ENCODE measurements at places on chromosomes 3 and 15.

DNA sequence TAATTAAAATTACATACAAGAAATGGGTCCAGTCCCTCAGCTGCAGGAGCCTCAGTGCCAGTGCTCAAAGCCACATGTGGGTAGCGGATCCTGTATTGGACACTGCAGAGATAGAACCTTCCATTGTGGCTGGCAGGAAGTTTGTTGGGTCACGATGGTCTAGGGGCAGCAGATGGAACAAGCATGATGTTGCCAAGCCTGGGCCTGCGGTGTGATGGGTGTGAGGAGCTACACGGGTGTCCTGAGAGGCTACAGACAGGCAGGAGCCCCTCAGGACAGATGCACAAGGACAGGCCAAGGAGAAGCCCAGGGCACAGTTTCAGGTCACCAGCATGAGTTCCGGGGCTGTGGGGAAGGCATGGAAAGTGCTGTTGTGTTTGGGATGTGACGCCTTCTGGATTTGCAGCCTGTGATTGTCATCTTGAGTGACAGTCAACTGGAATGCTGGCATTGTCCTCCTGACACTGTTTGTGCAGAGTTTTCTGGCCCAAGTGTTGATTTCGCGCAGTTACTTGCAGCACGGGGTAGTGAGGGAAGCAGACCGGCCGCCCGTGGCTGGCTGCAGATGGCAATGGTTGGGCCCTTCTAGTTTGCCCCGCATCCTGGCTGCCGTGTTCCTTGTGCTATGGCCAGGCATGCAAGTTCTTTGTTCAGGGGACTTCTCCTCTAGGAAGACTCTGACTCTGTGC lies 177.1 kb downstream of the NSMCE3 start:
- no peak for DNase-seq

GRCh38 chr3:146314871-146315270 lies 64.0 kb upstream of the PLSCR4 start:
- no peak for DNase-seq

- no peak for DNase-seq
These were observed 85.1 kb downstream of the FSIP1 start for GRCh38 chr15:39697509-39697908.

DNA sequence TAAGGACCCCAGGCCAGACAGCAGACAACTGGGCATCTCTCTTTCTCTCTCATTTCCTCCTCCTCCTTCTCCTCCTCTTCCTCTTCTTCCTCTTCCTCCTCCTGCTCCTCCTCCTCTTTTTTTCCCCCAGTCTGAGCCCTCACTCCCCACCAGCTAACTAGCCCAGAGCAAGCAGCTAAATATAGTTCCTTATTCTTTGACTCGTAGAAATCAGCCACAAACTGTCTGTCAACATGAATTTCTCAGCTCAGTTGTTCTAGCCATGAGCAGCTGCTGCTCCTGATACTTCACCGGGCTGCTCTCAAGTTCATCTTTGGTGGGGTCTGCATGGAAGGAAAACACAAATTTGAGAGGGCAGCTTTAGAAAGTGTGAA lies 19.2 kb upstream of the LOXL1 start:
- no peak for DNase-seq

DNA sequence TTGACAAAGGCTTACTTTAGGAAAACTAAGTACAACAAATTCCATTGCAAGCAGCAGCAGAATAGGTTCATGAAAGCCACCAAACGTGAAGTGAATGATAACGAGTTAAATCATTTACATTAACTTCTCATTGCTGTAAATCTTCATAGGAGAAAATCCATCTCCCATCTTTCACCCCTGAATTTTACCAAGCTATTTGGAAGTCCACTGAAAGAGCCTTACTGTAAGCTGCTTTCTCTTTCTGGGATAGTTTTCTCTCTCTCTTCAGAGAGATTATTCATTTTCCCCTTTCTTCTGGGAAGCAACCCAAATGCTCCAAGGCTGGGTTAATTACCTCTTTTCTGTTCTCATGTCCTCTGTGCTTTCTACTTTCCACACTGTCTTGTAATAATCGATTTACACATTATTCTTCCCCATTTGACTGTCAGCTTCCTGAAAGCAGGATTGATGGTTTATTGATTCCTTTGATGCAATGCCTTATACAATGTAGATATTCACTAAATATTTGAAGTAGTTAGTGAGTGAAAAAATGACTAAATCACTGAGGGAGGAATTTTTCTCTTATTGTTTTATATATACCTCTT lies 914.3 kb upstream of the ARPP21 start:
- no peak for DNase-seq

DNA sequence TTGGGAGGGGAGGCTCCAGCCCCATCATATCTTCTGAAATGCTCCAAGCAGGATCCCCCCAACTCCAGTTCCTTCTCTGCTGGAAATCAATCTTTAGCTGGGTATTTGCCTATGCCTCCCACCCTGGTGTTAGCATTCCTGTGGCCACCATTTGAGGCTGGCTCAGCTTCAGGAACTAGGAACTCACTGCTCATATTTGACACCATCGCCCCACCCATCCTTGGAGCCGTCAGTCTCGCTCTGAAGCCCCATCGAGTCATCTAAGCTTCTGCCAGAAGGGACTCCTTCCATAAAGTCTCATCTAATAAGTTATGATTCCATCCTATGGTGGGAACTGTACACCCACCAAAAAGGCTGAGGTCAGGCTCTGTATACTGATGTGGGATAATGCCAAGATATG lies 26.4 kb downstream of the PRKCD start:
- no peak for DNase-seq

- no peak for DNase-seq
These were observed at the start of gene ARPP21 for GRCh38 chr3:35639254-35640186. ARPP21 (plus strand) TSS chr3:35639525; CDS start chr3:35681752, 42,227 bp downstream.

GRCh38 chr15:39741258-39741657 lies 41.4 kb downstream of the FSIP1 start:
- DNase-seq = no peak

DNA sequence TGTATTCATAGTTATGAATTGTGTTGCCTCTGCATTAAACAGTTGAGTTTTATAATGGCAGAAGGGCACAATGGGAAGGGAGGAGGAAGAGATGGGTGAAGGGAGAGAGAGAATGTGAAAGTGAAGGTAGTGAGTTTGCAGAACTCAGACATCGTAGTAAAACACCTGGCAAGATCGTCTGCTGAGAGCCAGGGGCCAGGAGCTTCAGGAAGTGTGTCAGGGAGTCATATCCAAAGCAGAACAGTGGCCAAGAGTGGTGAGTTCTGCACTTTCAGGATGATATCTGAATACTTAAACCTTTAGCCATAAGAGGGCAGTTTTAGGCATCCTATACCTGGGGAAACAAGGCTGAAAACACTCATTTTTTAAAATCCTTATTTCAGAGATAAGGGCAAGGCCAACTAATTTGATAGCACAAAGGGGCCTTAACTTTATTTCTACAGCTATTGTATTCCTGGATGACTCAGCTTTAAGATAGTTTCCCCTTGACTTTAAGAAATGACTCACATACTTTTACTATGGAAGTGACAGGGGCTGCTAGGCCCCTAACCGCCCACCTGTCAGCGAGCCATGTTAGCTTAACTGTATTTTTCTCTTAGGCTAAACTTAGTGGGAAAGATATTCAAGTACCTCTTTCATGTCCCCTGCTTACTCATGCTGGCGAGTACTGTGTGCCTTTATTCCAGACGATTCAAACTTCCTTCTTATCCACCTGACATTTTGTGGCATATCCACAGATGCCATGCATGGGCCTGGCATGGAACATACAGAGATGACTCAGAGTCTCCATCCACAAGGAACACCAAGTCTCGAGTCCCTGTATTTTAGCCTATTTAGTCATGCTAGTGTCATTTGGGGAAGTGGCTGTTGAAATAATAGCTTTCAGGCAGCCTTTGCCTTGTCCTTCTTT lies 53.9 kb downstream of the RLBP1 start:
- DNase-seq = peak; percentile 66

- no peak for DNase-seq
These were observed 64.9 kb downstream of the ATP10A start for GRCh38 chr15:25797936-25798901.

DNA sequence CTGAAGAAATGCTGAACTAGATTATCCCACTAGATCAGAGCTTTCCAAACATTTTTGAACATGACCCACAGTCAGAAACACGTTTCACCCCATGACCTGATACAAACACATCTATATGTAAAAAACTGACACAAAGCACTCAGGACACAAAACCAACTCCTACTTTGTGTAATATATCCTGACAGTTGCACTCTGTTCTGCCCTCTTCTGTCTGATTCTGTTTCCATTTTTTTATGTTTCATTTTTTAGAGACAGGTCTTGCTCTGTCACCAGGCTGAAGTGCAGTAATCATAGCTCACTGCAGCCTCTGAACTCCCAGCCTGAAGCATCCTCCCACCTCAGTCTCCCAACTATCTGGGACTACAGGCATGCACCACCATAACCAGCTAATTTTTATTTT lies 15.8 kb upstream of the RFTN1 start:
- DNase-seq = no peak

GRCh38 chr3:134494495-134494894 lies 8.6 kb downstream of the CEP63 start:
- DNase-seq = no peak

- DNase-seq = no peak
These were observed 183.2 kb downstream of the P3H2 start for GRCh38 chr3:189937302-189938127.

DNA sequence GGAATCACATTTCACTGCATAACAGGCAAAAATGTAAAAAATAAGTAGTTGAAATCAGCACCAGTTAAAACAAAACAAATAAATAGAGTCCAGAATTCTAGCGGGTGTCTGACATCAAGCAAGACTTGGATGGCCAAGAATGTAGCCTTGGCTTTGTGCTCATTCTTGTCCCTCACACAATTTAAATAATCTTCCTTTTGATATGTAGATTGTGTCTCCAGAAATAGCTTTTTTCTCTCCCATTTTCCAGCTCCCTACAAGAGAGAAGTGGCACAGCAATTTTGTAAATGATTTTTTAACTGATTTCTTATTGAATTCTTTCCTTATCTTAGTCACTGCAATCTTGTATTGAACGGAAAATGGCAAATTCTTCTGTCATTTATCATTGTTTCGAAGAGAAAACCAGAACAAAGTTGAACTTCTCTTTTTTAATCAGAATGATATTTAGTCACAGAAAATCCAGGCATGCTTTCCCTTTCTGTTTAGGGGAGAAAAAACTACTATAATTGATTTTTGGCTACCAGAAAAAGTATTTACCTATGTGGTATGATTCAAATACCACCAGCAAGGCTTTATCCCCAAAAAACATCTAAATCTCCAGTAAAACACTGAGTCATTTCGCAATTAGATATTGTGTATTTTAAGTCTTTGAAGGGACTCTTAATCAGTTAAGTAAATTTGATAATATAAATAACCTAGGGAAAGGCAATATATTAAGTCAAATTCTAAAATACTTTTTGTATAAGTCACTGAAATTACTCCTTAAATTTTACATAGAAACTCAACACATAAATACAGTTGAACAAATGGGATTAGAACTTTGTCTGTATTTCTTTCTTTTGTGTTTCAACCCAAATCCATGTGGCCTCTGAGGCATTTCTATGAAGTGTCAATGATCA lies 481.7 kb downstream of the GBE1 start:
- DNase-seq = no peak
